Cerebellar nuclear complex (tissue), 1 donor: ENCODE measurements at places on chromosomes 13 and 19.

GRCh38 chr13:109665781-109666249, 120.6 kb downstream of the IRS2 start:
- DNase-seq, result no peak

- no peak for DNase-seq
These were observed 6.5 kb downstream of the DOT1L start for GRCh38 chr19:2170219-2170618.

- DNase-seq, result no peak
These were observed 94.5 kb downstream of the ARHGEF7 start for GRCh38 chr13:111209613-111210012.

DNA sequence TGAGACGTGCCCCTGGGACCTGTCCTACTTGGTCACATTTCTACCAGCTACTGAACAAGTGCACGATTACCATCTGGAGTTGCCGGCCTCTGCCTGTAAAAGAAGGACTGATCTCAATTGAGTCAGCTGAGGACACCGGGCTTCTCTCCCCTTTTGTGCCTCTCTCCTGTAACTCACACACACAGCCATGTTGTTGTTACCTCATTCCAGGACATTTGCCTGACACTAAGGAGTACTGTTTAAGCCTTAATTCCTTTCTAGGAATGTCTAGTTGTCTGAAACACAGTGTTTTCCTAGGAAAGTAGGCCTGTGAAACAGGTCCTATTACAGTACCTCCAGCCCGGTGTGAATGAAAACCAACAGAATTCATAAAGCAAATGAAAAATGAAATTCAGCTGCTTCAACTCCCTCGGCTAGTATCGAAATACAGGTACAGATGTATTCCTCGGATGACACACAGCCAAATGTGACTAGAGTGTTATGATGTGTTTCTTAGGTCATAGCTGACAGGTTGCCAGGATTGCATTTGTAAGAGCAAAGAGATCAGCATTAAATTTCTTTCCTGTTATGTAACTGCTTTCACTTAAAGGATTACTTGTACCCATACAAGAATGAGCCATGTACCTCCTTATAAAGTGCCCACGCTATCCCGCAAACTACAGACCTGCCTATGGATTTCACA, 152.0 kb upstream of the IRS2 start:
- DNase-seq, result no peak

GRCh38 chr19:18762125-18763023, 28.7 kb downstream of the COMP start:
- DNase-seq, result peak; percentile 95

DNA sequence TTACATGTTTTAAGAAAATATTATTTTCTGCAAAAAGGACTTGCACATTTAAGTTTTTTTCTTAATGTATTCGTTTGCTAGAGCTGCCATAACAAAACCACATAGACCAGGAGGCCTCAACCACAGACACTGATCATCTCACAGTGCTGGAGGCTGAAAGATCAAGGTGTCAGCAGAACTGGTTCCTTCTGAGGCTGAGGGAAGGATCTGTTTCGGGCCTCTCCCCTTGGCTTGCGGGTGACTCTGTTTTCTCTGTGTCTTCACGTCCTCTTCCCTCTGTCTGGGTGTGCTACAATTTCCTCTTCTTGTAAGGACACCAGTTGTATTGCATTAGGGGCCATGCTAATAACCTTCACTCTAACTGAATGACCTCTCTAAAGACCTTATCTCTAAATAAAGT, 364.2 kb downstream of the IRS2 start:
- no peak for DNase-seq

DNA sequence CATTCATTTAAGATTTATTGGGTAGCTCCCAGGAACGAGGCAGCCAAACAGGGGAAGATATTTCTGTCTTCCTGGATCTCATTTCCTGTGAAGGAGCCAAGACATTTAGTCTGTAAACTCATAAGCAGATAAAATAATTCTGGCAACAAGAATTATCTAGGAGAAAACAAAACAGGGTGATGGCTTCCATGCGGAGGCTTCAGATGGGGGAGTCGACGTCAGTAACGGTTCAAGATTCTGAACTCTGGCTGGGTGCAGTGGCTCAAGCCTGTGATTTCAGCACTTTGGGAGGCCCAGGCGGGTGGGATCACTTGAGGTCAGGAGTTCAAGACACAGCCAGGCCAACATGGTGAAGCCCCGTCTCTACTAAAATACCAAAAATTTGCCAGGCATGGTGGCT, 1.3 kb downstream of the GNA15 start:
- no peak for DNase-seq

DNA sequence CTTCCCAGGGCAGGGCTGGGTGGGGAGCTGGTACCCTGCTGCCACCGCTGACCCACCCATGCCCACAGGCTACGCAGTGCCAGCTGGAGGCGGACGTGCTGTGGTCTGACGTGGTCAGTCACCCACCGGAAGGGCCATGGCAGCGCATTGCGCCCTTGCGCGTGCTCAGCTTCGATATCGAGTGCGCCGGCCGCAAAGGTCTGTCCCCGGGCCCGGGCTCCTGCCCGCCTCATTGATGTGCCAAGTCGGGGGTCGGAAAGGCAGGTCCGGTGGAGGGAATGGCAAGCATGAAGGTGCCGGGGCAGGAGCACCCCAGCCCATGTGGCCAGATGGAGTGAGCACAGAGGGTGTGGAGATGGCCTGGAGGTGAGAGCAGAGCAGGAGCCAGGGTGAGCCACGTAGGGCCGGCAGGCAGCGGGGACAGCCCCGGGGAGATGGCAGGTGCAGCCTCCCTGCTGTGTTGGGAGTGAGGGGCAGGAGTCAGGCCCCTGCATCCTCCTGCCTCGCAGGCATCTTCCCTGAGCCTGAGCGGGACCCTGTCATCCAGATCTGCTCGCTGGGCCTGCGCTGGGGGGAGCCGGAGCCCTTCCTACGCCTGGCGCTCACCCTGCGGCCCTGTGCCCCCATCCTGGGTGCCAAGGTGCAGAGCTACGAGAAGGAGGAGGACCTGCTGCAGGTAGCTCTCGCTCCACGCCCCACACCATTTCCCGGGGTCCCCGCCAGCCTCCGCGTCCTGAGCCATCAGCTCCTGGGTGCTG, 16.0 kb upstream of the SPIB start:
- DNase-seq, result no peak

DNA sequence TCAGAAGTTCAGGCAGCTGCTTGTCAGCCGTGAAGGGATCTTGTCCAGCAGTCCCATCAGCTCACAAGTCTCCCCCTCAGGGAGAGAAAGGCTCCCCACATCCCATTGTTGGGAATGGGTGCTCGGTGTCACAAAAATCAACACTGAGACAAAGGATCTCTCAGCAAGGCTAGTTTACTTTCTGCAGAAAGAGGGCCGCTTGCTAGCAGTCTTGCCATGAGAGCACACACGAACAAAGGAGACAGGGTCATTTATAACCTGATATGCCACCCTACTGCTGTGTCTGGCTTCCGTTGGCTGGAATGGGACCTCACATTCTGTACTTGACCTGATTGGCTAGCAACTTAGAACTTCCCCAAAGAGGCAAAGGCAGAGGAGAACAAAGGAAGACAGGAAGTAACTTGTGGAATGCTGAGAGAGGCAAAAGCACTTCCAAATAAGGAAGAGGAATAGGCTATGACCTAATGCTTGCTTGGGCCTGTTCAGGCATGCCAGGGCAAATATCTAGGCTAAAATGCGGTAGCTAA, 8.7 kb upstream of the IGFL3 start:
- no peak for DNase-seq

DNA sequence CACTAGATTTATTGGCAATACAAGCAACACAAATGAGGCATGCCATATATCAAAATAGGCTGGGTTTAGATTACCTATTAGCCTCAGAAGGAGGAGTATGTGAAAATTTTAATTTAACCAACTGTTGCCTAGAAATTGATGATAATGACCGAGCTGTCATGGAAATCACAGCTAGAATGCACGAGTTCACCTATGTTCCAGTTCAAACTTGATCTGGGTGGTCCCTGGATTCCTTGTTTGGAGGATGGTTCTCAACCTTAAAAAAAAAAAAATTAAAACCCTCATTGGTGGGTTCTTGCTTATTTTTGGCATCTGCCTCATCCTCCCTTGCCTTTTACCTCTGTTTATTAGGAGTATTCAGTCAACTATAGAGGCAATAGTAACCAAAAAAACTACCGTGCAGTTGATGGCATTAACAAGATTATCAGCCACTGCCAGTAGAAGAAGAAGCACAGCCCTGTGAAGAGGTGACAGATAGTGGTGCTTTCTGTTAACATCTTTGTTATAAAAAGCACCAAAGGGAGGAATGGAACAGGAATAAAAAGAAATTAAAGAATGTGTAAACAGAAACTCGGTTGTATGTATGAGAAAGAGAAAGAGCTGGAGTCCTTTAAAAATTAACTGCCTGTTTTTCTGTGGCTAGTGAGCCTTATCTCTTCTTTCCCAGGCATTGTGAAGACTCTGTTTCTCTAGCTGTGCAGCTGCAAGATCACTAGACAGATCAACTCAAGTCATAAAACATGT, 106.4 kb downstream of the ZNF429 start:
- no peak for DNase-seq

GRCh38 chr19:42216653-42217519, 591 bp downstream of the DEDD2 start:
- no peak for DNase-seq

DNA sequence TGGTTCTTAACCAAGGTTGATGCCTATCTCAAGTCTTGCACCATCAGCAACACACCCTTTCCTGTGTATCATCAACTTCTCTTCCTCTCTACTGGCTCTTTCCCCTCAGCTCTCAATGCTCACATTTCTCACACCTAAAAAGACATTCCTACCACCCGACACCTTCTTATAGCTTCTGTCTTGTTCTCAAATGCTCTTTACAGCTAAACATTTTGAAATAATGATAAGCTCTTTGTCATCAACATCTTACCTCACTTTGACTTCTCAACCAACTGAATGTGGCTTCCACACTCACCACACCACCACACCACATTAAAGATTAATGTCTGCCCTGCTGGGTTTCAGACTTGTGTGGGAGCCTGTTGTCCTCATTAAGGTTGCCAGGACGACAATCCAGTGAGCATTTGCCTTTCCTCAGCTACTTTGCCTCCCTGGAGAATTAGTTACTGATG, 67.8 kb downstream of the RXFP2 start:
- no peak for DNase-seq

GRCh38 chr13:22162889-22163288, 492.0 kb downstream of the FGF9 start:
- no peak for DNase-seq

DNA sequence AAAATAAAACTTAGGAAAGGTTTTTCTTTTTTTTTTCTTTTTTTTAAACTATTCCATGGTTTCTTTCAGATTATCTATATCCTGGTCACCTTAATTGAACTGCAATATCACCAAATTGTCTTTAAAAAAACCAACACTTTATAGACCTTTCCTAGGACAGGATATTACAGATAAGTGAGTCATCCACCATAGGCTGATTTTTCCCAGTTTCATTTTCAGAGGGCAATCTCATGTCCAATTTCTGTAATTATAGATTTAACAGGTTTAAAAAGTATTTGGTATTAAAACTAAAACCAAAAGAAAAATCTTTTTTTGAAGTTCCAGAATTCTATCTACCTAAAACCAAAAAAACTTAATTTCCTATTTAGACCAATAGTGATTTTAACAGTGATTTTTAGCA, 13.2 kb downstream of the SPART start:
- DNase-seq, result no peak

DNA sequence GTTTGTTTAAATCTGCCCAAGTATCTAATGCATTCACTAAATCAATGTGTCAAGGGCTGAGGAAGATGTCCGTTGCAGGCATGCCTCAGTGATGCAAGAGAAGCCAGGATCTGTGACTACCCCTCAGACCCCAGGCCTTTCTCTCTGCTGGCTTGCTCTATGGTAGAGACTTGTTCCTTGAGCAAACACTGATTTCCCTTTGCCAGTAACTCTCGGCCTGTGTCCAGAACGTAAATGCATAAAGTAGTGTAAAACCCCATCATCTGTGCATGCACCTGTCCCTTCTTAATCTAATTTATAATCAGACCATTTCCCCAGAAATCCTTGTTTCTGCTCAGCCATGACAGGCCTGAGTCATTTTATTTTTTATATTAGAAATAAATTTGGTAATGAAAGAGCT, 28.7 kb upstream of the FRY start:
- no peak for DNase-seq

GRCh38 chr19:48813123-48813913, 2.5 kb upstream of the BCAT2 start:
- no peak for DNase-seq

DNA sequence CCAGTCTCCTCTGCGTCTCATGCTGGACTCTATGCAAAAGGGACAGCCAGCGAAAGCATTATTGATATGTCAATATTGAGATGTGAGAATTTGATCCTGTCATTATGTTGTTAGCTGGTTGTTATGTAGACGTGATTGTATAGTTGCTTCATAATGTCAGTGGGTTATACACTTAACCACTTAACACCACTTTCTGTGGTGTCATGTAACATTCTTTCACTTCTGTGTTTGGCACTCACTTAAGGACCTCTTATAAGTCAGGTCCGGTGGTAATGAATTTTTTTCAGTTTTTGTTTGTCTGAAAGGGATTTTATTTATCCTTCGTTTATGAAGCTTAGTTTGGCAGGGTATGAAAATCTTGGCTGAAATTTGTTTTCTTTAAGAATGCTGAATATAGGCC, 7.1 kb upstream of the SIGLEC7 start:
- no peak for DNase-seq

DNA sequence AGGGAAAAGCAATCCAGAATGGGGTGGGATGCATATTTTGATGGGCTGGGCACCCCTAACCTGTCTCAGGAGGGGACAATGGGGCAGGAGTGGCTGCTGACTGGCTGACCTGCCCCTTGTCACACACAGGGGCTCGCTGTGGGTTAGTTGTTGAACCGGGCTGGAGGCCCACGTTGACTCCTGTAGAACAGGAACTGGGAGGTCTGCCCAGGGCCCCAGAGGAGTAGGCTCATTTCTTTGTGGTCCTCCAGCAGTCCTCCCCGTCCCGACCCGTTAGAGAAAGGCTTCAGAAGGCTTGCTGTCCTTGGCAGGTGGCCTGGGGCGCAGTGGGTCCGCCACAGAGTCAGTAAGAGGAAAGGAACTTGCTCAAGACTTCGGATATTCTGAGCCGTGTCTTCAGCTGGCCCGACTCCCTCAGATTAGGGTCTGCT, 70.1 kb downstream of the COL4A1 start:
- DNase-seq, result no peak

DNA sequence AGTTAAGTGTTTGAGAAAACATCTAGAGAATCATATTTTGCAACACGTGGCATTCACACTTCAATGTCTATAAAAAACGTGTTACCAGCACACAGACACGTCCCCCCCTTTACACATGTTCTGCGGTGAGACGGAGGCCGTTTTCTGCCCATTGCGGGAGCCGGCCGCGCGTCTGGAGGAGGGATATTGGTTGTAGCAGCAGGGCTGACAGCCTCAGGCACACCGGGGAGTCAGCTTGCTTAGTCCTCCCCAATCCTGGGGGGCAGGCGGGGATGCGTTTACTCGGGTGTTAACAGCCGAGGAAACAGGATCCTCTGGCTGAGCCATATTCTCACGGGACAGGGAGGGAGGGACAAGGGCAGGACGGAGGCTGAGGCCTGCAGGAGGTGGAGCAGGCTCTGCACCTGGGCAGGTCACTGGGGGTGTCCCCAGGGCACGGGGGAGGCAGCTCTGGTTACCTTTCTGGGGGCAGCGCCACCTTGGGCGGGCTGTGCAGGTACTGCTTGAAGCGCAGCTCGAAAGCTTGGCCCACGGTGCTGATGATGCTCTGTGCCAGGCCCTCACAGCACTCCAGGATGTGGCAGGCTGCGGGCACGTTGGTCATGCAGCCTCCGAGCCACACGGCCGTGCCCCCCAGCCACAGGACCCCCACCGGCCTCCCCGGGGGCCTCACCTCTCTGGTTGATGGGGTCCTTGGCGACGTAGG, 25.0 kb downstream of the SHC2 start:
- DNase-seq, result no peak

GRCh38 chr19:28687296-28687695, 525.7 kb downstream of the UQCRFS1 start:
- DNase-seq, result no peak

GRCh38 chr19:49120325-49120683, 960 bp downstream of the PPFIA3 start:
- DNase-seq, result no peak
